Cardiac fibroblast (primary cell): ENCODE measurements at places on chromosomes 12 and 14.
A peak's percentile ranks its signal among the peaks of the same experiment; 100 is the strongest.

DNA sequence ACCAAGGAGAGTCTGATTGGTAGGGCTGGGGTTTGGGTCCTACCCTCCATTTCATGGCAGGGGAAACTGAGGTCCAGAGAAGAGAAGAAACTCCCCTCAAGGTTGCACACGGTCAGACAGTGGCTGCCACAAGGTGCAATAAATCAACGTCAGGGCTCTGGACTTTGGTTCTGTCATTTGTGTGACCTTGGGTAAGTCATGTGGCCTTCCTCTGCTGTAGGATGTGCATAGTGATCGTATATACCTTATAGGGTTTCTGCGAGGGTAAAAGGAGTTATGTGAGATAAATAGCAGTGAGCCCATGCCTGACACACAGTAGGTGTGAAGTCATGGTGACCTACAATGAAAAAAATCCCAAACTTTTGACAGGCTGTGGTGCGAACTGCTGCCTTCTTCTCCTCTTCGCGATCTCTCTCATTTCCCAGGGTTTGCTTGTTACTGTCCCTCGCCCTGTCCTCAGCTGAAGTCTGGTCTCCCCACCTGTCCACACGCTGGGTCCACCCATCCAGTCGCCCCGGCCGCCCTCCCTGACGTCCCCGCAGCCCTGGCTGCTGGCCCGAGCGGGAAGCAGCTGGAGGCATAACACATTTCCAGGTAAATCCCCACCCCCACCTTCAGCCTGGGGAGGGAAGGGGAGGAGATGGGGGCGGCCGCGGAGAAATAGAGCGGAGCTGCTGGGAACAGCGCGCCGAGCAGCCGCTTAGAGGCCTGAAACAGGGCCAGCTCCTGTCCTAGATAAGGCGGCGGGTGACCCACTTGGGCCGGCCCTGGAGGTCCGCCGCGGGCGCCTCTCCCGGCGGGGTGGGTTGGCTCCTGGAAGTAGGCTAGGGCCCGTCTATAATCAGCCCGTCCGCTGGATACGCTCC is 1.8 kb upstream of the FAM222A start:
- no peak for DNase-seq

DNA sequence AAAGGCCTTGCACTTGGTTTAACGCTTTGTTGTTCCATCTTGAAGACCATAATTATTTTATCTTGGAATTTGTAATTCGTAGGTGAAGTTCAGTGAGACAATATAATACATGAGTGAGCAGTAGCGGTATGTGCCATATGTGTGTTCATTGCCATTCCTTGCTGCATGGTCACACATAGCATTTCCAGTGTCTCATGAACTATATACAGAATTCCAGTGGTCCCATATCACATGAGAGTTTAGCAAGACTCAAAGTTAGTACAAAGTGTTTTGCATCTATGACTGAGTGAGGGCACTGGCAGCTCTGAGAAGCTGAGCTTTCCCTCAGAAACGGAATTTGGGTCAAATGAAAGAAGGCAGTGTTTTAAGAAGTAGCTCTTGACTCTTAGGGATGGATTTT is 359.8 kb downstream of the FOXG1 start:
- no peak for DNase-seq

GRCh38 chr14:20971705-20972021 is 16.4 kb downstream of the RNASE2 start:
- DNase-seq, result no peak

DNA sequence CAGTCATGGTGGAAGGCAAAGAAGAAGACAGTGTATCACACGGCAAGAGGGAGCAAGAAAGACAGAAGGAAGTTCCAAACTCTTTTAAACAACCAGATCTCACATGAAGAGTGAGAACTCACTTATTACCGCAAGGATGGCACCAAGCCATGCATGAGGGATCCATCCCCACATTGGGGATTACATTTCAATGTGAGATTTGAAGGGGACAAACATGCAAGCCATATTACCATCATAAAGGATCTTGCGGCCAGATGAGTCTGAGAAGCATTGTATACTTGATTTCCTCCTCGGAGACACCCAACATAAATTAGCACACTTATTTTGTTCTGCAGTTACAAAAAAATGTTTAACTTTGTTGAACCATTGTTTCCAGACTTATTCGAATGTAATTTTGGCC is 66.5 kb downstream of the TBK1 start:
- no peak for DNase-seq

DNA sequence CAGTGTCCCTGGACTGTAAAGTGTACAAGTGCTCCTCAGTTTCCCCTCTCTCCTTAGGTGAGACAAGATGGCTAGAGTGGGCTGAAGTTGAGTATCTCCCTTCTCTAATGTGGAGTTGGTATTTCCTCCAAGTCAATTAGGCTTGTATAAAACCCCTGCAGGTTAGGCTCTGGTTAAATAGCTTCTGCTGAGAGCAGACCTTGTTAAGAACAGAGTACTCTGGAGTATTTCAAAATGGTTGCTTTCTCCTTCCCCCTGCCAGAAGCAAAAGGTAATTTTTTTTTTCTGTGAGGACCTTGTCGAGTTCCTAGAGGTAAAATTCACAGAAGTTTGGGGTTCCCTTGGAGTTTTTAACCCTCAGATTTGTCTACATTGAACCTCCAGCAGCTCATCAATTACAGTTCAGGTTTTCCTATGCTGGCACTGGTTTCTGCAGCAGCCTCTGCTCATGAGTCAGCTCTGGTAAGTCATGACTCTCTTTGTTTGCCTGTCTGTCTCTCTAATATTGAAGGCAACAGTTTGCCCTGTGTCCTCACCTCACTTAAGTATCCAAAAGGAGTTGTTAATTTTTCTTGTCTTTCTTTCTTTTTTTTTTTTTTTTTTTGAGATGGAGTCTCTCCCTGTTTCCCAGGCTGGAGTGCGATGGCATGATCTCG is 27.8 kb upstream of the GLIPR1 start:
- peak; percentile 64 for DNase-seq

GRCh38 chr12:57806677-57807076 is 11.9 kb downstream of the AVIL start:
- no peak for DNase-seq

GRCh38 chr12:107435072-107435471 is 250.5 kb upstream of the PWP1 start:
- no peak for DNase-seq

GRCh38 chr12:128455851-128456250 is 188.9 kb downstream of the TMEM132C start:
- no peak for DNase-seq

- DNase-seq, result no peak
Observed at GRCh38 chr12:1126091-1126490, 135.1 kb downstream of the ERC1 start.

DNA sequence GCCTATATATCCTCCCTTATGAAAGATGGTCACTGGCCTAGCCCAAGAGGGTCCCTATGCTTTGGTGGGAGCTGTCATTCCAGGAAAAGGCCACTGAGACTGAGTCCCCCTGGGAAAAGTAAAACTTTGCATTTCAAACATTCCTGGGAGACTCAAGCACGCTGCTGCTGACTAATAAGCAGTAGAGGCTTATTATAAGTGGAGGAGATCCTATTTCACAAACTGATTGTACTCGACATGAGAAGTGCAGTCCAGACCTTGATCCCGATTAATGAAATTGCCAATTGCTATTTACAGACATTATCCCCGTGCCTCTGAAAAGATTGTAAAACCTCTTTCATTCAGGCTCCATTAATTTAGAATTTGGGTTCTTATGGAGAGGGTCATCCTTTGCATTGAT is 96.6 kb downstream of the EMP1 start:
- DNase-seq, result no peak

GRCh38 chr12:38785381-38785780 is 120.0 kb downstream of the CPNE8 start:
- DNase-seq, result no peak

- no peak for DNase-seq
Observed at GRCh38 chr12:72110937-72111650, 161.1 kb upstream of the TRHDE start.

DNA sequence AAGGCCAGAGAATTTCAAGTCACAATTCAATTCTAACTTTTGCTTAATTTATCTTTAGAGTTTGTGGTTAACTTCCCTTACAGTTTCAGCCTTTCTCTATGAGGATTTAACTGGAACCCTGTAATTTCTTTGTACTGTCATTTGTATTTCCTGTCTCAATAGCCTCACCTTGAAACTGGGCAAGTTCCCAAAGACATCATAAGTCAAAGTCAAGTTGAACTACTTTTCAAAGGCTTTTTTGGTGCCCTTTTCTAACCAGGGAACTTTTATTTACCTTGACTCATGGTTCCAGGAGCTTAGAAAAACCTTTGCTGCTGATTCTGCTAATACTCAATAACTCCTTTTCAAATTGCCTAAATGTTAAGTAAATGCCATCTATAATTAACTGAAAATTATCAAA is 200.8 kb upstream of the KRR1 start:
- DNase-seq, result no peak

- no peak for DNase-seq
Observed at GRCh38 chr12:67593461-67594330, 54.8 kb upstream of the DYRK2 start.

DNA sequence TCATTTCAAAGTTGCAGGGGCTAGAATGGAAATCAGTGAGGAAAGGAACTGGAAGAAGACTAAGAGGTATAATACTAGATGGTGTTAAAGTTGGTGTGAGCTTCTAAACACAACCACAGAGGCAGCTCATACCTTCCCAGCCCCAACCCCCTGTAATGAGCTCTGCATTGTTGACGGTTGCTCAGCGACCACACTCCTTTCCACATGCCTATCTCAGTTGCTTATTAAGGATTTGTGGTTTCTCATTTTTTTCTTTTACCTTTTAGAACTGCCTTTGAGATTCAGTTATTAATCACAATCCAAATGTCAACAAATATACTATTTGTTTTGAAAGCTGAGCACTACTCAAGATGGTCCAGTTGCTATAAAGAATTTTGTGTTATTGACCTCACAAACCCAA is 62.1 kb upstream of the KIF21A start:
- DNase-seq, result no peak

DNA sequence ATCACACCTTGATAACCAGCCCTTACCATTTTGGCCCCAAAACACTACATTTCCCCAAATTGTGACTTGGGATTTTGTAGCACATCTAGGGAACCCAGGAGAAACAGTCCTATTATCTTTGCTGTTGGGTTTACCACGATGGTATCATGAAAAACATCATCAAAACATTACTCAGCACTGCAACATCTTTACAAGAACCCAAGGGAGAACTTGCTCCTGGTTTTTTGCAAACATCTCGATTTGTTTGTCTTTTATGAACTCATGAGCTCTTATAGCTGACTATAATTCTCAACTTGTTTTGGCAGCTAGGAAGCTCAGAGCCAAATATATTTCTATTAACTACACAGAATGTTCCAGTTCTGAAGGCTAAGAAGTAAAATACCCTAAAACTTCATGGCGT is 65.7 kb downstream of the TBX5 start:
- peak; percentile 5 for DNase-seq

- peak; percentile 29 for DNase-seq
Observed at GRCh38 chr12:40002178-40003169, 103.4 kb downstream of the SLC2A13 start.

GRCh38 chr12:17372508-17372907 is 717.5 kb downstream of the RERGL start:
- DNase-seq, result no peak

- DNase-seq, result no peak
Observed at GRCh38 chr12:83848702-83849101, 1063.9 kb downstream of the SLC6A15 start.

GRCh38 chr12:64500394-64500793 is 48.5 kb downstream of the TBK1 start:
- no peak for DNase-seq

DNA sequence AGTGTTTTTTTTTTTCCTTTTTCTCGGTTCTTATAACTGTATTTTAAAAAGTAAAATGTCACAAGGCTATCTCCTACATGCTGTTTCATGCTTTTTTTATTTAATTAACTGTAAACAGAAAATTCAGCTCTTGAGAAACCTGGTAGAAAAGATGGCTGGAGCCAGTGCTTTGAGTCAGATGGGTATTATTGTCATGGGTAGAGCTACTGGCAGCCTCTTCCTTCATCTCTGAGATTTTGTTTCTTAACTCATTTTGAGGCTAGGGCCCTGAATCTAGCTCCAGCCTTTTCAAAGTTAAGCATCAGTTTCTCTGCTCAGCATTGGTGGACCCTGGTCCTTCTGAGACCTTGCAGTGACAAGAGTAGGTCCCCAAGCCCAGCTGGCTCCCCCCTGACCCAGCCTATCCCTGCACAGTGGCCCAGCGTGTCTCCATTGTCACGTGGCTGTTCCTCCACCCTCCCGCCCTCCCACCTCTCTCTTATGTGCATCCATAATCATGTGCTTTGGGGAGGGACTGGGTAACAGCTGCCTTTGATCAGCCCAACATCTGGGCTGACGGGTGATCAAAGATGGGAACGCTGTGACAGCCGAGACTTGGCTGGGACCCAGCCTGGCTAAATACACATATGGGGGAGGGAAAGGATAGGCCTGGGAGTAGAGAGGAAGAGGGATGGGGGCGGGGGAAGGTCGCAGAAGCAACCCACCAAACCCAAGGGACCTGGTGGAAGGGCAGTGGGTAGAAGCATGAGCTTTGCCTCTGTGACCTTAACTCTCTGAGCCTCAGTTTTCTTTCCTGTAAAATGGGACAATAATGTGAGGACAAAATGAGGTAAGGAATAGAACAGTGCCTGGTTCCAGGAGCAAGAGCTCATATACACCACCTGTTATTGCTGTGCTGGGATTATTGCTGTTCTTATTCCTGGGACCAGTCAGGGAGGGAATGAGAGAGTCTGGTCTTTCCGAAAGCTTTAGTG is 24.4 kb upstream of the RBM19 start:
- no peak for DNase-seq

DNA sequence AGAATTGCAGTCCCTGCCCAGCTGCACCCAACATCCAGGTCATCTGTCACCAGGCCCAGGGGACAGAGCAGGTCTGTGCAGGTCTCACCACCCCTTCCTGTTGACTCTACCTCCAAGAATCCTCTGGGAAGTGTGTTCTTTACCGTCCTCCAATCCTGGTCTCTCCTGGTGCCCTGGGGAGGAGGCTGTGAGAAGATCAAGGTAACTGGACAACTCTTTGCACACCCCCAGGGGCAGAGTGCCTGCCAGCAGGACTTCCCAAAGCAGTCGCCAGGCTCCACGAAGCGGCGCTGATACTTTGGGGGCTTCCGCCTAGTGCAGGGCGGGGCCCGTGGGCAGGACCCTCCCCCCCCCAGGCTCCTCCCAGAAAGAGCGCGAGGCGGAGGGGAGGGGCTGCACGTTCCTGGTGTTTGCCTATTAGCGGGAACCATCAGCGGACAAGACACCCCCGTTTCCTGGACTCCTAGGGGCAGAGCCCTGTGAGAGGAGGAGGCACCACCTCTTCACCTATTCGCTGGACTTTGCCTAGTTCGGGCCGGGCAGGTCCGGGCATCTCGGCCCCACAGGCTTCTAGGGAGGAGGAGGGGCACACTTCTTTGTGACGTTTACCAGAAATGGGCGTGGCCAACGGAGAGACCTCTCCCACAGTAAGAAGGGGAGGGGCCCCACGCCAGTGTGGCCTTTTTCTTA is 918.0 kb downstream of the AACS start:
- DNase-seq, result peak; percentile 24

DNA sequence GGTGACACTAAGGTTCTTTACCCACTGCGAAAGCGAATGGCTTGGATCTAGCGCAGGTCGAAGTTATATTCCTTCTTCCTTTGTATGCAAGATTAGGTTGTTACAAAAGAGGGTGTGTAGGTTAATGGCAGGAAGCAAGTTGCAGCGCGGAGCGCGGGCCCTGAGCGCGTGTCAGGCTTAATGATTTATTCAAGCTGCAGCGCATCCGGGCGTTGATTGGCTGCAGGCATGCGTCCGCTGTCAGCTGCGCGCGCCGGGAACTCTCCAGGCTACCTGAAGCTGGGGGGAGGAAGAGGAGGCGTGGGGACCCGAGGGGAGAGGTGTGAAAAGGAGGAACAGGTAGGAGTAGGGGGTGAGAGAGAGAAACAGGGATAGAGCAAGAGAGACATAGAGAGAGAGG is 7.4 kb downstream of the ASCL1 start:
- DNase-seq, result no peak
